ENCODE measurements at places on chromosomes 7 and 10. TPM values are rescaled to one million over a fixed set of nuclear protein-coding genes. Genes with fewer than 3 reads are reported as not detected.

OGA gene
- 154 TPM for total RNA-seq

AHR gene
- total RNA-seq: 38.0 TPM

CALML3 gene
- not detected for total RNA-seq

CALHM1 gene
- not detected for total RNA-seq

HKDC1 gene
- total RNA-seq: 0.59 TPM

ATP6V0A4 gene
- 0.30 TPM for total RNA-seq

OR2A1 gene
- under 0.01 TPM for total RNA-seq

VIPR2 gene
- total RNA-seq: not detected

GRM3 gene
- total RNA-seq: not detected

ZNF479 gene
- total RNA-seq: not detected

ZNF485 gene
- 2.1 TPM for total RNA-seq

HTR5A gene
- total RNA-seq: not detected

RAMP3 gene
- total RNA-seq: not detected

LGI1 gene
- total RNA-seq: not detected

ACTL6B gene
- total RNA-seq: not detected

GDF2 gene
- not detected for total RNA-seq

ETV1 gene
- 6.8 TPM for total RNA-seq

LIPN gene
- not detected for total RNA-seq

ELAPOR2 gene
- total RNA-seq: 8.9 TPM

PLEKHS1 gene
- total RNA-seq: not detected

DYNC1I1 gene
- 0.69 TPM for total RNA-seq

ATP6V1F gene
- total RNA-seq: 147 TPM

HABP2 gene
- total RNA-seq: not detected

SPOCK2 gene
- total RNA-seq: 0.23 TPM

NRAP gene
- not detected for total RNA-seq

FAM221A gene
- 2.0 TPM for total RNA-seq

COL26A1 gene
- total RNA-seq: not detected

CDK14 gene
- 48.7 TPM for total RNA-seq

FLNC gene
- 226 TPM for total RNA-seq

SERPINE1 gene
- 2,093 TPM for total RNA-seq

SPDYE6 gene
- not detected for total RNA-seq

HSPA12A gene
- total RNA-seq: 10.7 TPM

CFAP46 gene
- total RNA-seq: 2.2 TPM

DNAH11 gene
- 1.2 TPM for total RNA-seq

CDC14C gene
- not detected for total RNA-seq

INMT gene
- 0.30 TPM for total RNA-seq

STOX1 gene
- not detected for total RNA-seq

WEE2 gene
- total RNA-seq: not detected

TMEM178B gene
- total RNA-seq: 0.18 TPM

CTNNA3 gene
- total RNA-seq: under 0.01 TPM

PRLHR gene
- total RNA-seq: not detected

CRHR2 gene
- not detected for total RNA-seq

HOXA7 gene
- total RNA-seq: 1.8 TPM

PCLO gene
- 0.59 TPM for total RNA-seq

GLUD1 gene
- 209 TPM for total RNA-seq

EBF3 gene
- not detected for total RNA-seq

CHAT gene
- not detected for total RNA-seq

NPSR1 gene
- not detected for total RNA-seq

RGR gene
- not detected for total RNA-seq

PDZD7 gene
- 1.5 TPM for total RNA-seq

Data from smooth muscle cell of the umbilical artery (primary cell).